ENCODE measurements at places on chromosomes 3 and 15. TPM values are rescaled to one million over a fixed set of nuclear protein-coding genes. Genes with fewer than 3 reads are reported as not detected.
A peak's percentile ranks its signal among the peaks of the same experiment; 100 is the strongest.

- H3K4me1 ChIP-seq: no peaks in the 10 kb centered on the region
- no peak for DNase-seq
- no peaks in the 10 kb centered on the region for H3K36me3 ChIP-seq
- H3K27ac ChIP-seq: no peak overlapping the region
- no peaks in the 10 kb centered on the region for H3K27me3 ChIP-seq
- H3K4me3 ChIP-seq: no peak overlapping the region
Observed at GRCh38 chr15:34275721-34276120, 50.9 kb downstream of the EMC4 start.

DNA sequence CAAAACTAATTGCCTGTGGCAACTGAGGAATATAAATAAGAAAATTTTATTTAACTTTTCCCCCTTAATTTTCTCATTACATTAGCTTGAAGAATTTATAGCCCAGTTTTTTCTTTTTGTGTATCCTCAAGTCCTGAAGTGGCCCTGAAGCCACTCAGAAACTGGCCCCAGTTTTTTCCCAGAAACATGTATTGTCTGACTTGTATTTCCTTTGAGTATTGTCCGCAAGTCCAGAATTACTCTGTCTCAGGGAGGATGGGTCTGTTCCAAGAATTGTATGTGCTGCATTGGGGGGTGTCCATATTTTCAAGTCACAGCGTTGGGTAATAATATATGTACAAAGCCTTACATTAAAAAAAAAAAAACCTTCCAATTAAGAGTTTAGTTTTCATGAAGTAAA, 149.7 kb upstream of the IL12A start:
- H3K4me3 ChIP-seq: no peak overlapping the region
- H3K27ac ChIP-seq: no peak overlapping the region
- H3K4me1 ChIP-seq: no peaks in the 10 kb centered on the region
- H3K27me3 ChIP-seq: no peaks in the 10 kb centered on the region
- no peak for DNase-seq
- no peaks in the 10 kb centered on the region for H3K36me3 ChIP-seq

GOLGA6B gene
- not detected for total RNA-seq

DNA sequence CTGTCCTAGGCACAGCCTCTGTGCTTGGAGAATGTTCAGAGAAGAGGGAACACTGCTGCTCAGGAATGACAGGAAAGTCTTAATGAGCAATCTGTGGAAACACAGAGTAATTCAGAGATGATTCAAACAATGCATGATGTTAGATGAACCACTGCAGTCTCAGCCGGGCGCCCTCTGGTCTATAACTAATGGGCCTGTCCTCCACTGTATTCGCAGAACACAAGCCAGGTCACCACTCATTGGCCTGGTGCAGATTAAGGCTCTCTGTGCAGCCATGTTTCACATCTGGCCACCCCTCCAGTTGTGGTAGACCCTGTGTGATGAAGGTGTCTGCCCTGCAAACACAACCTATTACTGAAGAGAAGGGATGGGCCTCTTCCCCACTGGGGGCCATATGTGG, 281.7 kb upstream of the ROPN1 start:
- H3K27ac ChIP-seq: no peak overlapping the region
- no peak overlapping the region for H3K4me3 ChIP-seq
- H3K4me1 ChIP-seq: no peaks in the 10 kb centered on the region

CCR1 gene
- total RNA-seq: not detected

MCTP2 gene
- total RNA-seq: 58.9 TPM

TMEM207 gene
- not detected for total RNA-seq

LCTL gene
- total RNA-seq: not detected

ZNF80 gene
- not detected for total RNA-seq

ECE2 gene
- 0.15 TPM for total RNA-seq

GRCh38 chr3:179181021-179181472, 32.9 kb downstream of the PIK3CA start:
- no peaks in the 10 kb centered on the region for H3K27me3 ChIP-seq
- H3K4me3 ChIP-seq: no peak overlapping the region
- DNase-seq: no peak
- H3K4me1 ChIP-seq: peaks cover 28% of the 10 kb centered on the region

SSUH2 gene
- total RNA-seq: 0.90 TPM

DNA sequence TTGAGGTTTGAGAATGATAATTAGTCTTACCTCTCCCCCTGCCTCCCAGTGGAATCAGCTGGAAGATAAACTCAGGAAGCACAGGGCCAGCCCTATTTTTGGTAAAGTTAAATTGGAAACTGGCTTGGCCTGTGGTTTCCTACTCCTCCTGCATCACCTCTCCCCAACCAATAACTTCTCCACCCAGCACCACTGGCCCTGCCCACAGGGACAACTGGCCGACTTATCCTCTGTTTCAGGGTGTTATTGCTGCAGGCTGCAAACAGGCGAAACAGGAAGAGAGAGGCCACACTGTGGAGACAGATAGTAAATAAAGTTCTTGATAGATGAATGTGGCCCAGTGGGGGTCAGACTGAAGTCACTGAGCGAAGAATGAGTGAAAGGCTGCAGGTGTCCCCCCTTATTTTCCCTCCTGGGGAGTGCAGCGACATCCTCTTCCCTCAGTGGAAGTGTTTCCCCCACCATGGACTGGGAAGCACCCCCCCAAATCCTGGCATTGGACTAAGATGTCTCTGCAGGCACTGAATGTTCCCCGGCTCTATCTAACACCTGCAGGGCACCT, 47.1 kb downstream of the PDIA5 start:
- DNase-seq: no peak
- H3K27ac ChIP-seq: no peak overlapping the region
- no peaks in the 10 kb centered on the region for H3K27me3 ChIP-seq
- H3K36me3 ChIP-seq: no peaks in the 10 kb centered on the region
- H3K4me1 ChIP-seq: peaks cover 5% of the 10 kb centered on the region

DNA sequence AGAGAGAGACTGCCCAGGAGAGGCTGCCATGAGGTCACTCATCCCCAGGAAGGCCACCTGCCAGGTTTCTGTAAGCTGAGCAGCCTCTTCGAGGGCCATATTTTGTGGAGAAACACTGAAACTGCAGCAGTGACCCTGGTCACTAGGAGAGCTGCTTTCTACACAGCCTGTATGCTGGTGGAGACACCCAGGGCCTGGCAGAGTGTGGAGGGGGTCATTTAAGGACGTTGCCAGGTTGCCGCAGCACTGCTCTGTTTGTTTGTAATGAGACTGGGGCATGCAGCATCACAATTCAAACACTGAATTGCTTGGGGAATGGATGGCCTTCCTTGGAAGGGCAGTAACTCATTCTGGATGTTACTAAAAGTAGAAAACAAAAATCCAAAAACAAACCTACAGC, 104.9 kb upstream of the TRIM42 start:
- peaks cover 42% of the 10 kb centered on the region for H3K4me1 ChIP-seq
- H3K4me3 ChIP-seq: no peak overlapping the region
- no peaks in the 10 kb centered on the region for H3K27me3 ChIP-seq
- no peak overlapping the region for H3K27ac ChIP-seq
- DNase-seq: no peak
- H3K36me3 ChIP-seq: no peaks in the 10 kb centered on the region

GRCh38 chr3:25035526-25035925, 392.5 kb upstream of the RARB start:
- H3K4me1 ChIP-seq: no peaks in the 10 kb centered on the region
- DNase-seq: no peak
- no peak overlapping the region for H3K27ac ChIP-seq
- no peaks in the 10 kb centered on the region for H3K27me3 ChIP-seq

DNA sequence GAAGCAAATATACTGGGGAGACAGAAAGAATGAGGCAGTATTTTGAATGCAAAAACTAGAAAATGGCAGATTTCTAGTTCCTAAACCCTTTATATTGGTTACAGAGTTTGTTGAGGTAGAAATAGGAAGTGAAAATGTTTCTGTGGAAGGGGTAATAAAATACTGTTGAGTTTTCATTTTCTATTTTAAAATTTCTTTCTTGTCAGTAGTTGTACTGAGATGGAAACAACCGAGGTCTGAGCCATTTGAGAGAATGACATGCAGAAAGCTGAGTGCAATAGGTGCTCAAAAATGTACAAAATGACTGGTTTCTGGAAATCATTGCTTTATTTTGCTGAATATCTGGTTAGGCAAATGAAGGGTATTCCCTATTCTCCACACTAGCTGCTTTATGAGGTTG, 361.4 kb downstream of the CHL1 start:
- no peaks in the 10 kb centered on the region for H3K27me3 ChIP-seq
- H3K4me3 ChIP-seq: no peak overlapping the region
- no peak overlapping the region for H3K27ac ChIP-seq
- DNase-seq: no peak

CPLX3 gene
- total RNA-seq: 5.2 TPM

DNA sequence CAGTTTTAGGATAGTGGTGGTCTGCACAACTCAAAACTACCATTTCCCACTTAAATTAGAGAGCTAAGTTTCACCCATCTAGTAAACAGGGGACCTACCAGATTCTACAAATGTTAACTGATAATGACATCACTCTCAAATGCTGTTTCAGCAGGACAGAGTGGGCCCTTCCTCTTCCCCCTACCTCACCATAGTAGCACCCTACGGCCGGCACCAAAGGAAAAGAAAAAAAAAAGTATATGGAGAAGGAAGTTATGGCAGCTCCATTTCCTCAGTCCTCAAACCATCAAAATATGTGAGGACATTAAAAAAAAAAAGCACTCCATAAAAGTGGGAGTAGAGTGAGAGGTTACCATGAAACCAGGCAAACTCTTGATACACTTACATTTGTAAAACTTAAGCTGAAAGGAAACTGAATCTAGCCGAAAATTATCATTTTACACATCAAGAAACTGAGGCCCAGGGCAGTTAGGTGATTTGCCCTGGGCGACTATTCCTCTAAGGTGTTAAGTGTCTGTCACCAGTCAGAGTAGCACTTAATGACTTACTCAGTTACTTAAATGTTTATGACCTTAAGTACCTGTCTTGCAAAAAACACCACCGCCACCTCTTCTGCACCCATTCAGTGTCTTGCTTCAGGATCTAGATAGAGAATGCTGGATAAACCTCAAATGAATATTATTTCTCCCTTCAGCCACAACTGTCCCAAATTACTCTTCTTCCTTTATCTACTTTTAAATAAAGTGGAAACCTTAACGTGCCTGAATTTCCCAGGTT, 2.7 kb downstream of the MSL2 start:
- peak; percentile 60 for DNase-seq
- H3K4me3 ChIP-seq: peak overlapping the region; percentile 92
- peak overlapping the region; percentile 89 for H3K27ac ChIP-seq
- peaks cover 21% of the 10 kb centered on the region for H3K36me3 ChIP-seq

- no peaks in the 10 kb centered on the region for H3K36me3 ChIP-seq
- no peak overlapping the region for H3K27ac ChIP-seq
- no peaks in the 10 kb centered on the region for H3K27me3 ChIP-seq
- no peak for DNase-seq
- no peak overlapping the region for H3K4me3 ChIP-seq
- no peaks in the 10 kb centered on the region for H3K4me1 ChIP-seq
Observed at GRCh38 chr3:128864351-128864811, 15.0 kb upstream of the ACAD9 start.

DNA sequence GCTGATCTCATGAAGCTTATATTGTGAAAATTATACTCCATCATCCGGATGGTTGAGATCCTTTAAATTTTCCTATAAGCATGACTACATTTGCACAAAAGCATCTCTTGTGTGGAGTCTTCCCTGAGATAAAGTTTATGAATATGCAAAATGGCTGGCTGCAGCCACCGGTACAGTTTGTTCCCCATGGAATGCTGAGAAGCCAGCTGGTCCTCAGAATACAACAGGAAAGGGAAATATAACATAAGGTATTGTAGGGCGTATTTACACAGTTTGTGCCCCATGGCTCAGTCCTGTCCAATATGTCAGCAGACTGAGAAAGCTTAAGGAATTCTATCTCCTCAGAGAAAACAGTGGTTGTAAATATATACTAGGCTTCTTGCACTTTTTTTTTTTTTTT, 468.6 kb downstream of the CNTN6 start:
- no peaks in the 10 kb centered on the region for H3K27me3 ChIP-seq
- H3K4me1 ChIP-seq: no peaks in the 10 kb centered on the region
- no peak for DNase-seq
- no peak overlapping the region for H3K4me3 ChIP-seq

- no peak overlapping the region for H3K27ac ChIP-seq
- no peaks in the 10 kb centered on the region for H3K36me3 ChIP-seq
- no peak overlapping the region for H3K4me3 ChIP-seq
- H3K4me1 ChIP-seq: no peaks in the 10 kb centered on the region
Observed at GRCh38 chr3:30003741-30004140, 602.7 kb upstream of the TGFBR2 start.

GRCh38 chr3:58955308-58955707, 94.5 kb downstream of the CFAP20DC start:
- H3K36me3 ChIP-seq: no peaks in the 10 kb centered on the region
- H3K4me1 ChIP-seq: no peaks in the 10 kb centered on the region
- H3K4me3 ChIP-seq: no peak overlapping the region

GRCh38 chr3:167740961-167741587, 5.6 kb downstream of the SERPINI1 start:
- H3K4me3 ChIP-seq: no peak overlapping the region
- H3K36me3 ChIP-seq: no peaks in the 10 kb centered on the region
- DNase-seq: peak; percentile 75
- no peak overlapping the region for H3K27ac ChIP-seq
- no peaks in the 10 kb centered on the region for H3K27me3 ChIP-seq
- peaks cover 12% of the 10 kb centered on the region for H3K4me1 ChIP-seq

DNA sequence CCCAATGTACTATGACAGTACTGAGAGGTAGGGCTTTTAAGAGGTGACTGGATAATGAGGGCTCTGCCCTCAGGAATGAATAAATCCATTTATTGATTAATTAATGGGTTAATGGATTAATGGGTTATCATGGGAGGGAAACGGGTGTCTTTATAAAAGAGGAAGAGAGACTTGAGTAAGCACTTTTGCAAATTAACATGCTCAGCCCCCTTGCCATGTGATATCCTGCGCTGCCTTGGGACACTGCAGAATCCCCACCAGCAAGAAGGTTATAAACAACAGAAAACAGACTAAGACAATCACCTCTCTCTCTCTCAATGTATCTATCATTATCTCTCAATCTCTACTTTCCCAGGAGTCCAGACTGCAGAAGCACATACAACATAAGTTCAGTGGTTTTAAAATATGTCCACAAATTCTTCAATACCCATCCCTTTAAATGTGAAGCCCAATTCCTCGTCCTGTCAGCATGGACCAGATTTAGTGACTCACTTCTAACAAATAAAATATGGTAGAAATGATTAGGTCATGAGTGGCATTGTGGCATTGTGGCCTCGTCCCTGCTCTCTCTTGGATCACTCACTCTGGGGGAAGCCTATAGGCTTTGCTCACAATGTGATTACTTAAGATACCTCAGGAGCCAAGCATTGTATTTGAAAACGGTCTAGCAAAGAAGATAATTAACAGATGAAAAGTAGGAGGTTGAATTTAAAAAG, 40.0 kb upstream of the IL12A start:
- no peaks in the 10 kb centered on the region for H3K27me3 ChIP-seq
- DNase-seq: peak; percentile 44
- no peak overlapping the region for H3K4me3 ChIP-seq
- H3K4me1 ChIP-seq: peaks cover 15% of the 10 kb centered on the region
- no peak overlapping the region for H3K27ac ChIP-seq

Data from Karpas-422 (cell line).